Suppressor macrophage (primary cell): ENCODE measurements at places on chromosomes 7 and 10.

GRCh38 chr10:35961501-35961900 is 319.4 kb upstream of the FZD8 start:
- DNase-seq: no peak

DNA sequence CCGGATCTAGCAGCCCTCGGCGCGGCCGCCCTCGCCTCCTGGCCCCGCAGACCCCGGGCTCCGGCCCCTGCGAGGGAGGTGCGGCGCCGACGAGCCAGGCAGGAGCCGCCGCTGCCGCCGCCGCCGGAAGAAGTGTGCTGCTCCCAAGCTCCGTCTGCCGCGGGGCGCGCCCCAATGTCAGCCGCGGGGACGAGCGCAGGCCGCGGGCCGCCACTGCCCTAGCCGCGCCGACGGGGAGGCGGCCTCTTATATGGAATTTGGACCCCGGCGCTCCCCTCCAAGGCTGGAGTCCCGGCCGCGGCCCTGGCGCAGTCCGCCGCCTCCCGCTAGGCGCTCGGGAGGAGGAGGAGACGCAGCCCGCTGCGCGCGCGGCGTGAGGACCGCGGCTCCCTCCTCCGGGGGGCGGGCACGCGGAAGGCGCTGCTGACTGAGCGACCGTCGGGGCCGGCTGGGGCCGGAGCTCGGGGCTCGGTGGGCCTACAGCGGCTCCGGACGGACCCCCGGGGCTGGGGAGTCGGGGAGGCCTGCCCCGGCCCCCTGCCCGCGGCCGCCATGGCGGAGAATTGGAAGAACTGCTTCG is at the start of gene TRIM8:
TRIM8 (plus strand) TSS at position 414 of the 580 bp plus-strand sequence; CDS start at position 553, 139 bp downstream.
- peak; percentile 86 for DNase-seq

DNA sequence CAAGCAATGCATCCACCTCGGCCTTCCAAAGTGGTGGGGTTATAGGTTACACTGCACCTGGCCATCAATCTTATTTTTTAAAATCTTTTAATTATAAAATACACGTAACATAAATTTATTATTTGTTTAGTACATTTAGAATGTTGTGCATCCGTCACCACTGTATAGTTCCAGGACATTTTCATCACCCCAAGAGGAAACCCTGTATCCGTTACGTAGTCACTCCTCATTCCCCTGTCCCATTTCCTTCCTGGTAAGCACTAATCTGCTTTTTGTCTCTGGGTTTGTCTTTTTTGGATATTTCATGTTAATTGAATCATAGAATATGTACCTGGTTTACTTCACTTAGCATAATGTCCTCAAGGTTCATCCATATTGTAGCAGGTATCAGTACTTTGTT is 51.2 kb downstream of the MAPK8 start:
- no peak for DNase-seq

GRCh38 chr7:38409531-38409930 is 136.1 kb upstream of the TARP start:
- DNase-seq: no peak

GRCh38 chr10:89255793-89256192 is 4.2 kb upstream of the LIPA start:
- peak; percentile 73 for DNase-seq

DNA sequence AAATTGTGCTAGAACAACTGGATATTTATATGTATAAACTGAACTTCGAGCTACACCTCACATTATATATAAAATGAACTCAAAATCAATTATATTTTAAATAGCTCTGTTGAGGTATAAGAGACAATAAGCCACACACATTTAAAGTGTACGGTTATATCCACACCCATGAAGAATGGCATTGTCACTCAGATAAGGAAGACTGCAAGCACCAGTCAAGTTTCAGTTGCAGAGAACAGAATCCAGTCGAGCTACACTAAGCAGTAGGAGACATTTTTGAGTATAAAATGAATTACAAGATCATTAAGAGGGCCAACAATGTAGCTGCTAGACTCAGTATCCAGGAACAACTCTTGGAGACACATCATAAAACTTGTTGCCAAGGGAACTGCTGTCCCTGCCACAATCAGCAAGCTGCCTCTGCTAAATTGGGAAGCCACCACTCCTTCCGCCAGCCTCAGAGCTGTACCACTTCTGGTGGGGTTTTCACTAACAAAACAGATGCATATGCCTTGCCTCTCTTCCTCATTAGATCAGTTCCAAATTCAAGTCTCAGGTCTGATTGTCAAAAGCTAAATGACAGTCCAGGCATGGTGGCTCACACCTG is 19.6 kb upstream of the GPNMB start:
- no peak for DNase-seq

- no peak for DNase-seq
Measured at GRCh38 chr7:104955276-104955675, 58.7 kb upstream of the KMT2E start.

DNA sequence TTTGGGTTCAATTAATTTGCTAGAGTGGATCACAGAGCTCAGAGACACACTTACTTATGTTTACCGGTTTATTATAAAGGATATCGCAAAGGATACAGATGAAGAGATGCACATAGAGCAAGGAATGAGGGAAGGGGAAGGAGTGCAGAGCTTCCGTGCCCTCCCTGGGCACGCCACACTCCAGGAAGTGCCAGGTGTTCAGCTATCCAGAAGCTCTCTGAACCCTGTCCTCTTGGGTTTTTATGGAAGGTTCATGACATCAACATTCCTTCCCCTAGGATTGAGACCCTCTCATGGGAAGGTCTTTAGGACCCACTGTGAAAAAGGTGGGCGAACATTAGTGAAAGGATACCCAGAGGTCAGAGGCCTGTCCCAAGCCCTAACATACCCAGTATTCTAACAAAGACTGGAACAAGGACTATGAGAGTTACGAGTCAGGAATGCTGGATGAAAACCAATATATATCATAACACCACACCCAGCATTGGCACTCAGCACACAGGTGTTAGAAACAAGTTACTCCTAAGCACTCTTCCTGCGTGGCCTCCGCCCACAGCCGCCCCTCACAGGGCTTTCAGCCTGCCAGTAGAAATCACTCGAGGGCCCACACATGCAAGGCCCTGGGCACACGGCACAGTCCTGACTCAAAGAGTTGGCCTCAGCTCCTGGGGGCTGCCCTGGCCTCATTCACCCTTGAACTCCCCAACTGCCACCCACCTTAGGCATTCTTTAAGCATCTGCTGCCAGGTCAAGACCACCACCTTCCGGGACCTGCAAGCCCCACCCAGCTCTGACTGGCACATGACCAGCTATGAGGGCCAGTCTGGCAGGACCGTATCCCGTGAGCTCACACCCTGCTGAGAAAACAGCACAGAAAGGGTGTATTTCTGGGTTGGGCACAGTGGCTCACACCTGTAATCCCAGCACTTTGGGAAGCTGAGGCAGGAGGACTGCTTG is 5.6 kb upstream of the AIFM2 start:
- DNase-seq: no peak

DNA sequence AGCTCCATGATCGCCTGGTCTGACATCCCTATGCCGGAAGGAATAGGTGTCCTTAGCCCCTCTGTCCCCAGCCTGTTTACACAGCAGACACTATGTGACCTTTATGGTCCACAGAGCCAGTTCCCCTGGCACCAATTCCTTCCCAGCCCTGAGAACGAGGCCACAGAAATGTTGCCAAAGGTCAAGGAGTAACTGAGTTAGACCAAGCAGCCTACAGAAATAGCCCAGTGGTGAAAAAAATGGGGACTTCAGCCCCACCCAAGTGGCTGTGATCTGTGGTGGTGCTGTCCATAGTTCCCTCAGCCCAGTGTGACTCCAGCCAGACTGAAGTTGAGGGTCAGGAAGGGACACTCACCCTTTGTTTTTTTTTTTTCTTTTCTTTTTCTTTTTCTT is 2.5 kb downstream of the PGAM2 start:
- DNase-seq: no peak

GRCh38 chr7:133436014-133436428 is 183.1 kb downstream of the EXOC4 start:
- no peak for DNase-seq

- no peak for DNase-seq
Measured at GRCh38 chr7:55427342-55427741, 62.2 kb downstream of the LANCL2 start.

- DNase-seq: no peak
Measured at GRCh38 chr7:7705318-7705717, 13.1 kb downstream of the RPA3 start.

DNA sequence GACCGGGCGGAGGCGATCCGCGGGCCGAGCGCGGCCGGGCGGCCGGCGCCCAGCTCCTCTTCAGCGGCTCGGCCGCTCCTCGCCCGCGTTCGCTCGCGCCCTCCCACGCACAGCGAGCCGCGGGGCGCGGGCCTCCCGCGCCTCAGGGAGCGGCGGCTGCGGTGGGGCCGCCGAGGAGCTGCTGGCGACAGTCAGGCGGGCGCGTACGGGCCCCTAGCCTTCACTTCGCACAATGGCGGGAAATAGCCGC is at the start of gene MCMBP:
MCMBP (minus strand) TSS at position 234 of the 250 bp plus-strand sequence. CDS start 259 bp downstream, outside the sequence.
- DNase-seq: no peak
